ENCODE measurements at places on chromosomes 5 and 9.

- DNase-seq = no peak
Measured at GRCh38 chr5:8729437-8729836, 816.4 kb downstream of the SEMA5A start.

DNA sequence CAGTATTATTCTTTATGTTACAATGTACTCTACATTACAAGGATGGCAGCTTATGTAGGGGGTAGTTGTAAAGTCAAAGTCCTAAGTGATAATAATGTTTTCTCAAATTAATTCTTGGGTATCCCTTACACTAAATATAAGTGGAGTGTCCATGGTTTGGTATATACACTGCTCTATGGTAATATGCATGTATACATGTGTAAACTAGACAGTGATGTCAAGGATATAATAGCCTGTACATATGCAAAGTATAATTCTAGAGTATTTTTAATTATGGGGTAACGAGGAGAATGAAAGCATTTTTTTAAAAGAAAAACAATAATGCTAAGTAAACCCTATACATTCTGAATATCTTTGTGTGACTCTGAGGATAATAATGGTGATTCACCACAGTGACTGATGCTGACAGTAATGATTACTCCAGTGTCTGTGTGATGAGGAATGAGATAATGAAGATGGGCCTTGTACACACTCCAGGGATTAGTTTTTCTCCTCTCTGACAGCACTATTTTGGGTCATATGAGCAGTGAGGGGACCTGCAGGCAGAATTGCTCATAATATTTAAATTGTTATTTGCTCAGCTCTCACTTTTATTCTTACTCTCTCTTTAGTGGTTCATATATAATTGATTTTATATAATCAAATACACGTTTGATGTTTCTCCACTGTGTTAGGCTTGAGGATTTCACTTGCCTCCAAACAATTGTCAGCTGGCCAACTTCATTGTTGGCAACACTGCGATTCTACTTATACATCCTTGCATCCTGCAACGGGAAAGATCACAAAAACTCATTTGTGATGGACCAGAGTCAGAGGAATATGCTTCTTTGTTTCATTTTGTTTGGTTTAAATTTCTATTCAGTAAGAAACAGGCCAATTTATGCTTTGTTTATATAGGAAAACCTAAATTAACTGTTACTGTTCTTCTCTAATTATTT, 88.2 kb downstream of the NREP start:
- DNase-seq = no peak

- no peak for DNase-seq
Measured at GRCh38 chr5:171681677-171682076, 103.9 kb upstream of the SMIM23 start.

- no peak for DNase-seq
Measured at GRCh38 chr9:96751815-96752214, 26.1 kb downstream of the ZNF510 start.

- DNase-seq = no peak
Measured at GRCh38 chr9:68777070-68777763, 72.2 kb downstream of the PIP5K1B start.

DNA sequence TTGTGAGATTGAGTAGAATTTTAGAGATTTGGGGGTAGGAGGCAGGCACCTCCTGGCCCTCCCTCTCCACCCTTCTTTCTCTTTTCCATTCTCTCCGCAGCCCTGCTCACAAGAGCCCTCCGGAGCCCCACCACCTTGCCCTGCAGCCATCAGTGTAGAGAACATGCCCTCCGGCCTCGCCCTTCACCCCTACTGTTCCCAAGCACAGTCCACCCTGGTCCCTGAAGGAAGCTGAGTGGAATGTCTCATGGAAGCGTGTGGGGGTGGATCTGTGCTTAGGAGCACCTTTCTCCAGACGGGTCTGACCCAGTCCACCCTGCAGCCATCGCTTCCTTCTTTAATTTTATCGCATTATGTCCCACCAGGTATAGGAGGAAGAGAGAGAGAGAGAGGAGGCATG, 267.1 kb downstream of the NSG2 start:
- no peak for DNase-seq

DNA sequence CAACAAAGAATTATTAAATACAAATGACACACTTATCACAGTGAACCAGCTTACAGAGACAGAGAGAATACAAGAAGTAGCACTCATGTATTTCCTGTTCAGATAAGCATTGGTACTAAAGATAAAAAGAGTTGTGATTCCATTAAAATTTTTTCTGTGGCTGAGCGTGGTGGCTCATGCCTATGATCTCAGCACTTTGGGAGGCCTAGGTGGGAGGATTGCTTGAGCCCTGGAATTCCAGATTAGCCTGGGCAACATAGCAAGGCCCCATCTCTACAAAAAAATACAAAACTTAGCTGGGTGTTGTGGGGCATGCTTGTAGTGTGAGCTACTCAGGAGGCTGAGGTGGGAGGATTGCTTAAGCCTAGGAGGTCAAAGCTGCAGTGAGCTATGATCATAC, 32.9 kb downstream of the FCHO2 start:
- no peak for DNase-seq

- DNase-seq = no peak
Measured at GRCh38 chr9:70701163-70701562, 286.7 kb upstream of the KLF9 start.

DNA sequence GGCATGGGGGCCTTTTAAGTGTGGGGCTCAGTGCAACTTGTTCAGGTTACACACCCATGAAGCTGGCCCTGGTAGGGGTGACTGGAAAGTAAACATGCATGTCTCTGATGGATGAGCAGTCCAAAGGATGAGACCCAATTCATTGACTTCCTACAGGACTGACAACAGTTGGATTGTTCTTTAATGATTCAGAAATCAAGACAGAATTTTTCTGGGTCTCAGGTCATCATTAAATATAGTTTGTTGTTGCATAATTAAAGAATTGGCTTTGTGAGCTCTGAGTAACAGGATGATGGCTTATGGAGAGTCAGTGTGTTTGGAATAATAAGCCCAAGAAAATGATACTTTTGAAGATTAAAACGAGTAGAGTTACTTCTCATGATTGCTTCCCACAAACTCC, 604.2 kb upstream of the CLINT1 start:
- DNase-seq = no peak

DNA sequence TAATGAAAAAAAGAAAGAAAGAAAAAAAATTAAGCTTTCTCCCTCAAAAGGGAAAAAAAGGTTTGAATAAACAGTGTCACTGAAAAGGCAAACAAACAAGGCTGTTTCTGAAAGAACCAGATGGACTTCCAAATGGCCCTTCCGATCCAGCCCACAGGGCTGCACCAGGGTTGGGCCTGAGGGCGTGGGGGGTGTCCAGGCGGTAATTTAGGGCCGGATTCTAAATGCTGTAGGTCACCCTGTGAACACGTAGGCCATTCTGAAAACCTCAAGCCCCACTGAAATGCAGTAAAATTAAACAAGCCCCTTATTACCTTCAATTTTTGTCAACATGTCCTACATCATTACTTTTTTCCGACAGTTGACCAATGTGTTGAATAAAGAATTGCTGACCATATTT, 132.1 kb downstream of the HSD17B3 start:
- no peak for DNase-seq

GRCh38 chr5:34621277-34622097, 34.6 kb upstream of the RAI14 start:
- no peak for DNase-seq

DNA sequence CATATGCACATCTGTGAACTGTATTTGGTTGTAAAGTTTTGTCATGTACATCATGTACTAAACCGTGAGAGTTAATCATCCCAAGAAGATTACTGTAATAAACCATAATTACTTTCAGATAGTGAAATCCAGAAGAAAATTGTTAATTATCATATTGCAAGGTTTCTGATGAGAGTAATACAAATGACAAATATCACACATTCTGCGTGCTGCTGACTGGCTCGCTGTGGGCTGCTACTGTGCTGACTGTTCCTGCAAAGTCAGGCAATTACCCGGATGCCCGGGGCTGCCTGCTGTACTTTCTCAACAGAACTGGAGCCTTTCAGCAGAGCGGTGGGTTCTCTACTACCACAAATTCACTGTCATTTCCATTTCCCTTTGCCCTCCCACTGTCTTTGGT, 68.3 kb downstream of the SMARCA2 start:
- no peak for DNase-seq

GRCh38 chr5:31630931-31631330, 8.0 kb upstream of the PDZD2 start:
- DNase-seq = no peak

- no peak for DNase-seq
Measured at GRCh38 chr5:112907166-112907631, 14.8 kb downstream of the REEP5 start.
